D341Med (cell line): ENCODE measurements at places on chromosomes 16 and 17.

DNA sequence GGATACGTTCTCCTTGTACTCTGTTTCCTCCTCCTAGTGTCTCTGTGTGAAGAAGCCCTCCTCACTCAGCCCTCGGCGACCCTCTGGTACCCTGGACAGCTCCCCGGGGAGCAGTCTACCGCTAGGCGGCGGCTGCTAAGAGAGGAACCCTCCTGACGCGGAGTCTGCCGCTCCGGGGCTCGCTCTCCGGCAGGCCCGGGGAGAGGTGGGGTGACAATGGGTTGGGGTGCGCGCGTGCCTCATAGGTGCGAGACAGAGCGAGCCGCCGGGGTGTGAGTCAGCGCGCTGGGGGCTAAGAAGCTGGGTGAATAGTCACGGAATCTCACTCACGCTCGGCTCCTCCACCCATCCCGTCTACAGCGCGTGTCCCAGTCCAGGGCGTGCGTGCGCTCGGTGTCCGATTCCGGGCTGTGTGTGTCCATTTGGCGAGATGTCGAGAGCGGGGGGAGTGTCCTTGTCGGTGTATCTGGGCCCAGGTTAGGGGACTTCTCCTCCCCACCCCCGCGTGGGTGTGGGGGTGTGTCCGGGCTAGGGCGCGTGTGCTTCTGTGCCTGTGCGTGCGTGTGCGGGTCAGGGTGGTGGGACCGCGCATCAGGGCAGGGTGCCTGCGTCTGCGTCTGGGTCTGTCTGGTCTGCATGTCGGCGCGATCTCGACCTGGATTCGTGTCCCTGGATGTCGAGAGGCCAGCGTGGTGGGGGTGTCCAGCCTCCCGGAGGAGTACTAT is 577 bp upstream of the HS3ST2 start:
- DNase-seq, result peak; percentile 56

DNA sequence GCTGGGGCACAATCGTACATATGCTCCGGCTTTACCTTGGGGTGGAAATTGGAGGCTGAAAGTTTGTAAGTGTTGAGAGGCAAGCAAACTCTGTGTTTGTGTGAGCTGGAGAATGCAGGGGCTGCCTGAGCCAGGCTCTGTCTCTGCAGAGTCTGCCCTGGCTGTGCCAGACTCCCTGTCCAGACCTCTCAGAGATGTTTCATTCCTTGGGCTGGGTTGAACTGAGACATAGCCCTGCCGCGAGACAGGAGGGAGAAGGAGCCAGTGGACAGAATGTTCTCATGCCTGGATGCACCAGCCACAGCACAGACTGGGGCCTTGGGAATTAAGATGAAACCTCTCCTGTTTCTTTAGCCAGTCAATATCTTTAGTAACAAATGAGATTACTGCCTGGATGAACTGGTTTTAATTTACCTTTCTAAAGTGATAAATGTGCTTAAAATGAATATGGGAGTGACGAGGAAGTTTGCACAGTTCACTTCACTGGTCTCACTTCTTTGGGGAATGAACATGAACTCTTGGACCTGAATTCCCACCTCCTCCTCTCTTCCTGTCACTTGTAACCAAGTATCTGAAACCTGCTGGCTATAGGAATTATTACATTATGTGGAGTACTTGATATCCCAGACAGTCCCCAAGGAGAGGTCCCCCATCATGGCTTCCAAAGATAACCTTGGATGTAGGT is 40.1 kb downstream of the YPEL2 start:
- DNase-seq, result no peak

DNA sequence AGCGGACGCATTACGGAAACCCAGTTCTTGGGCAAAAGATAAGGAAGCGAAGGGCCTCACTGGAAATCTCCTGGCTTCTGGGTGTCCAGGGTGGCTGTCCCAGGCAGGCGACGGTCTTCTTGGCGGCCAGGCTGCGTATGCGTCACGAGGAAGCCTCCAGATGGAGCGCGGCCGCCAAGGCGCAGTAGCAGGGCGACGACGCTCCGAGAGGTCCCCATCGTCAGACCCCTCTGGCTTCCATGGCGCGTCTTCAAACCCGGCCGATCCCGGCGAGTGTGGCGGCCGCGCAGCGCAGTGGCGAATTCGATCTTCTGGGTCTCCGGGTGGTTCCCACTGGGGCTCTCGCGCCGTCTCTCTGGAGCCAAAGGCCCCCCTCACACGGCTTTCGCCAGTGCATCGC is 13.8 kb upstream of the ANKRD40CL start:
- no peak for DNase-seq

DNA sequence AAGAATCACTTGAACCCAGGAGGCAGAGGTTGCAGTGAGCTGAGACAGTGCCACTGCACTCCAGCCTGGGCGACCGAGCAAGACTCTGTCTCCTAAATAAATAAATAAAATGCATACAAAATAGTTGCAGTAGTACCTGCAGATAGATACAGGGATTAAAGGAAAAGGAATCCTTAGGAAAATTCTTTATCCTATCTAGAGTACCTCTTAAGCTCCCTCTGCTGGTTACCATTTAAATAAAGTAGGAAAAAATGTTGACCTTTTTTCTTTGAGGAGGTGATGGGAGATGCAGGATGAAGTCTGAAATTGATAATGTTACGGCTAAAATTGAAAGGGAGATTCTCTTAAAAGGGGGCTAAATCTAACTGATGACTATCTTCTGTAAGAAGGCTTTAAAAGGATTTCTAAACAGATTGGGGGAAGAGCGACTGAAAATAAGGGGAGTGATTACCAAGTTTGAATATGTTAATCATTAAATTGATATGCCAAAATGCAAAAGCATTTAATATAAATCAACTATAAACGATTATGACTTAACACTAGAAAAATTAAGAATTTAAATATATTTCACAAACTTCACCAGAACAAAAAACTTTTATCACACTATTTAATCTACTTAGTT is 29.4 kb downstream of the C16orf87 start:
- DNase-seq, result peak; percentile 26

- DNase-seq, result no peak
Observed at GRCh38 chr17:60439501-60439900, 17.2 kb downstream of the CHCT1 start.

- DNase-seq, result no peak
Observed at GRCh38 chr17:75013092-75013559, 656 bp downstream of the MRPL58 start.

DNA sequence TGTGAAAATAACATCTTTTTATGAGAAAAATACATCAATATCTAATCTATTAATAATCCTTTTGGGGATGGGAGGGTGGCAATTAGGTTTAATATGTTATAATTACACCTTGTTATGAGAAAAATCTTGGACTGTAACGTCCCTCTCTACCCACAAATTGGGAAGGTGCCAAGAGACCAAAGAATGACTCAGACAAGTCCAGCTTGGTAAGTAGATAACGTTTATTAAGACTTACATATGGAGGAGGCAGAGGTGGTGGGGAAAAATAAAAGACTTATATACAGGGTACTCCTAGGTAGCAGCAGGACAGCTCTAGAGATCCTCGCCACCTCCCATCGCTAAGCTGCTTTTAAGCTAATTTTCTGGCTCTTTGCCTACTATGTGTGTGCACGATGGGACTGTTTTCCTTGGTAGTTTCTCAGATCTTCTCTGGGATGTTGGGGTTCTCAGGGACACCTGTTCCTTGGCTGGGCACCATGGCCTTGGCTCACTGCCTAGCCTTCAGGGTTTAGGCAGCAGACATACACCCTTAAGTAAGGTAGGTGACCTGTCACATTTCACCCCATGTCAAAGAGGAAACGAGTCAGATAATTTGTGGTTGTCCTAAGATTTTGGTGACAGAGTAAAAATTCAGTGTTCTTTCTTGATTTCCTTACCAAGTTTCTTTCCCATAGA is 31.5 kb downstream of the RBL2 start:
- DNase-seq, result peak; percentile 38

DNA sequence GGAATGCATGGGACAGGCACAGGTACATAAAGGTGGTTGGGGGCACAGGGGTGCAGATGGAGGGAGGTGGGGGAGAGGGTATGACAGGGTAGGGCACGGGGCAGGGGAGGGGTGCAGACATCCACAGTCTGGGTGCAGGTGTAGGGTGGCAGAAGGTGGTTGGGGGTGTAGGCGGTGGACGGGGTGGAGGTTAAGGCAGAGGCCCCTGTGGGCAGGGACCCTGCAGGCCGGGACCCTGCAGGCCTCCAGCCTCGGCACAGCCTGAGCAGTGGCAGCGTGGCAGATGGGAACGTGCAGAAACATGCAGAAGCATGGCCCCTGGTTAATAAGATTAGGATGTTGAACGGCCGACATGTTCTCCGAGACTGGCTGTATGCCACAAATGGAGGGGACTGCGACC is 115.2 kb downstream of the RBFOX3 start:
- peak; percentile 72 for DNase-seq

DNA sequence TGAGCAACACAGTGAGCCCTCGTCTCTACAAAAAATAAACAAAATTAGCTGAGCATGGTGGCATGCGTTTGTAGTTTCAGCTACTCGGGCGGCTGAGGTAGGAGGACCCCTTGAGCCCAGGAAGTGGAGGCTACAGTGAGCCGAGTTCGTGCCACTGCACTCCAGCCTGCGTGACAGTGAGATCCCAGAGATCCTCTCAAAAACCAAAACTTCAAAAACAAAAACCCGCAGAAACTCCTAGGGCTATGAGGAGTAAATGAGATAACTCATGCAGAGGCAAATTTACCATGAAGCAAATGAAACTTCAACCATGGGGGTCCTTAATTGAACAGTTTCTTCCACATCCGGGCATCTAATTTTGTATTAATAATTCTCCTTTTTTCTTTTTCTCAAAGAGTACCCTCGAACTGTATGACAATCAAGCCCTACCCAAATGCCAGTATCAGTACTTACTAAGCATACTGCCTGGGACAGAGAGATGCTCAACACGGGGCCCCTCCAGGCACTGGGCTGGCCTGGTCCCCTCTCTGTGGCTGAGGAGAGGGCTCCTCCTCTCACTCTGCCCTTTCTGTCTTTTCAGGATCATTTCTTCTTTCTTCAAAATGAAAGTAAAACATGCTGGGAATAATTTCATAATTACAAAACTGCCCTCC is 789 bp upstream of the PIPOX start:
- no peak for DNase-seq

DNA sequence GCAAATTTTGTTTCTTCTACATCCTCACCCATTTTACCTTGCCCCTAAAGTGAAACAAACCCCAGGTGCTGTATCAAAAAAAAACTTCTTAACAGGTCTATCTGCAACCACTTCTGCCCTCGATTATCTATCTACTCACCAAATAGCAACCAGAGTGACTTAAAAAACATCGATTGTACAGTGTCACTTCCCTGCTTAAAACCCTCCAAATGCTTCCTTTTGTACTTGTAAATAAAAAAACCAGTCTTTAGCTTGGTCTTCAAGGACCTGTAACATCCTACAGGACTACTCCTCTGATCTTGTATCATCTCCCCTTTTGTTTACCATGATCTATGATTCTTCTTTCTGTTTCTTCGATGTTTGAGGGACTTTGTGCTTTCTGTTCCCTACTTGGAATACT is 82.7 kb upstream of the CORO6 start:
- DNase-seq, result no peak

DNA sequence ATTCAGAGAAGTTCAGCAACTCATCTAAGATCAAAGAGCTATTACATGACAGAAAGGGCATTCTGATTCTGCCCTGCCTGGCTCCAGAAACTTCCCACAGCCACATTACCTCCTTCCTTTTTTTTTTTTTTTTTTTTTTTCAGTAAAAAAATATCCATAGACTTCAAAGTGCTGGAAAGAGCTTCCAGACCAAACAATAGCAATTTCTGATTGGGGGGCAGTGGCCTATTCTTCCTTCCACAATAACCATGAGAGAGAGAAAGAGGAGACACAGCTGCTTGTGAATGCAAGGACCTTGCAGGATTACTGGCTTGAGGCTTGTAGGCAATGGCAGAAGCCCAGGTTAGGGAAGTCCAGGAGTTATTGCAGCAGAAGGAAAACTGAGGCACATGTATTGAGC is 151.0 kb upstream of the TOX3 start:
- no peak for DNase-seq

- DNase-seq, result no peak
Observed at GRCh38 chr17:38728290-38728831, 1.8 kb upstream of the CISD3 start.

- no peak for DNase-seq
Observed at GRCh38 chr16:24013864-24014645, 178.3 kb downstream of the PRKCB start.

DNA sequence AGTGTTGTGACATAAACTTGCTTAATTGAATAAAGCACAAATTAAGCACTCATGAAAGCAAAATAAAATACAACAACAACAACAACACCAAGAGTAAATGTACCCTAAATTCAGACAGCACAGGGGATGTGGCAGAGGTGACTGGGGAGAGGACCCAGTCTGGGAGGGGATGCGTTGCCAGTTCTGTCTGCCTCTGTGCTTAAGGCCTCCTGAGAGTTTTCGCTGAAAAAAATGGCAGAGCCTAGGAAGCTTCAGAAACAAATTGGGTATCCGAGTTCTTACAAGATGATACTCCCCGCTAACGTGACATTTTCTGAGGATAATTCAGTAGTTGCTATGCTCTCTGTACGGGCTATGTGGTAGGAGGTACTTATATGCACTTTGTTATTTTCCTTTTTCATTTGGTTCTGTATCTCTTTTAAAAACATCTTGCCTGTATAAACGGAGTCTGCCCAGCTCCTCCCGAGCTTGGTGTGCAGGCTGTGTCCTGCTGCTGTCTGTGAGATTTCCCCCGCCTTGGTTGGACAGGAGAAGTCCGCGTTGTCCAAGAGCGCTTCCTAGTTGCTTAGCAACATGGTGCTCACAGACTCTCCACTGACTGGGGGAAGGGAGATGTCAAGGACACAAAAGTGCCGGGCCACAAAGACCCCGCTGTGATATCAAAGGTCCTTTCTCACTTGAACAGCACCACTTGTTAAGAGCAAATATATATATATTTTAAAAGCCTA is 134.2 kb upstream of the CPHXL start:
- no peak for DNase-seq

DNA sequence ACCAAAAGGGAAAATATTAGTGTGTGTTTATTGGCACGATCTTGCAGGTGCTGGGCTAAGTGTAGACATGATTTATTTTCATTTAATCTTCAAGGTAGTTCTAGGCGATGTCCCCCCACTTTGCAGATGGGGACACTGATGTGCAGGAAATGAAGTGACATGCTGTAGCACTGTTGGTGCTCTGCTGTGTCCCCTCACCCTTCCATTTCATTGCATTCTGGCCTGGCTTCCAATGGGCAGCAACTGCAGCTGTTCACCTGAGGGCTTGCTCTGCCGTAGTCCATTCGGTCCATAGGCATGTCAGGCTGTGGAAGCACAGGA is 123.9 kb downstream of the PRKCB start:
- DNase-seq, result no peak

DNA sequence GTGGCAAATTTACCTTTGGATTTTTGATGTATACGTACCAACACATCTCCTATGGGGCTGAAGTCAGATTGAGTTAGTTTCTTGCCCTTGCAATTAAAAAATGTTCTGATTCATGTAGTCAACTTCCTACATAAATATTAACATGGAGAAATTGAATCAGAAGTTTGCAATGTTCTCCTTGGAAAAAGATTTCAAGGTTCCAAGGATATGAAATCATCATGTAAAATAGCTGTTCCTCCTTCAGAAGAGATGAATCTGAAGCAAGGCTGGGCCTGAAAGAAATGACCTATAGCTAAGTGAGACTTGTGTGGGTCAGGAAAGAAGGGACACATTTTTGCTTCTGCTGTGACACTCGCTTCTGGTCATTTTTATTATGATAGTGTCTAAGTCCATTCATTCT is 131.7 kb downstream of the RGS9 start:
- DNase-seq, result no peak

GRCh38 chr16:19898924-19899604 is 14.4 kb upstream of the GPRC5B start:
- peak; percentile 52 for DNase-seq
